ENCODE measurements at places on chromosomes 11 and 22.

- DNase-seq = no peak
Observed at GRCh38 chr11:6400431-6401345, 10.4 kb downstream of the SMPD1 start.

DNA sequence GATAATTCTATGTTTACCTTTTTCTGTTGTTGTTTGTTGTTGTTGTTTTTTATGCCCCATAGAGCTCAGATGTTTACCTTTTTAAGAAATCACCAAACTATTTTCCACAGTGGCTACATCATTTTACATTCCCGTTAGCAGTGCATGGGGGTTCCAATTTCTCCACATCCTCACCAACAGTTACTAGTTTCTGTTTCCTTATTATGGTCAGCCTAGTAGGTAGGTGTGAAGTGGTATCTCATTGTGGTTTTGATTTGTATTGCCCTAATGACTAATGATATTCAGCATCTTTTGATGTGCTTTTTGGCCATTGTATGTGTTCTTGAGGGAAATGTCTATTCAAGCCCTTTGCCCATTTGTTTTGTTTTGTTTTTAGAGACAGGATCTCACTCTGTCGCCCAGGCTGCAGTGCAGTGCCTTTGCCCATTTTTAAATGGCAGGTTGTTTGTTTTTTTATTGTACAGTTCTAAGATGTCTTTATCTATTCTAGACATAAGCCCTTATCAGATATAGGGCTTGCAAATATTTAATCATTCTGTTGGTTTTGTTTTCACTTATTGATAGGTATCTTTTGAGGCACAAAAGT, 27.5 kb downstream of the CHEK2 start:
- DNase-seq = no peak

GRCh38 chr11:11463405-11463804, 110.4 kb upstream of the CSNK2A3 start:
- DNase-seq = no peak

DNA sequence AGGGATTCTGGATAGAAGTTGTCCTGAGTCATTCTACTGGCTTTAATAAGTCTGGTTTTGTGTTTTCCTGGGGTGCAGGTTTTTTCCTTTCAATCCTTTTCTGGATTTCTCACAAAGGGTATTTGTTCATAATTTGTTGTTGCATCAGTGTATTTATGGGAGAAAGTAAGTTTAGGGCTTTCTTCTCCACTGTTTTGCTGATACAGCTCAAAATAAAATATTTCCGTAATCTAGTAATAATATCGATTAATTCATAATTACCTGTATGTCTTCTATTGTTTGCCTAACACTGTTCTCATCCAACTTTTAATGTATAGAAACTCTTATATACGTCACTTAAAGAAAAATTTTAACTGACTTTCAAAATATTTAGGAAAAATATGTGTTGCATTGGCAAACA, 728.2 kb downstream of the LUZP2 start:
- no peak for DNase-seq

- no peak for DNase-seq
Observed at GRCh38 chr11:121095561-121095960, 5.5 kb upstream of the TECTA start.

DNA sequence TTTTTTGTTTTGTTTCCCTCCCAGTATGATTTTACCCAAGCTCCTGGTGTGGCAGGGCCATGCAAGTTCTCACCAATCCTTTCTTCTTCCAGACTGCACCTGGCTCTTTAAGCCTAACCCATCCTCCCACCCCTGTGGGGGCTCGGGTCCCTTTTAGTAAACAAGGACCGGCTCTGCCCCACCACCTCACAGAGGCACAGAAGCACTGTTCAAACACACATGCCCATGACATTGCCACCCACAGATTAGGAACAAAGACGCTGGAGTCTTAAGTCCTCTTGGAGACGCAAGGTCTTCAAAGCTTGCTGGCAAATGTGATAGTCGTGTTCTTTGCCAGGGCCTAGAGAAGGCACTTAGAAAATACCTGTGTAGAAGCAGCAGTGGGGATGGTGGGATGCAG, 18.9 kb downstream of the UQCR10 start:
- no peak for DNase-seq

- no peak for DNase-seq
Observed at GRCh38 chr11:61577383-61578118, 3.3 kb downstream of the SYT7 start.

- DNase-seq = peak; percentile 30
Observed at GRCh38 chr11:65423516-65424204, 1.1 kb downstream of the NEAT1 start.

DNA sequence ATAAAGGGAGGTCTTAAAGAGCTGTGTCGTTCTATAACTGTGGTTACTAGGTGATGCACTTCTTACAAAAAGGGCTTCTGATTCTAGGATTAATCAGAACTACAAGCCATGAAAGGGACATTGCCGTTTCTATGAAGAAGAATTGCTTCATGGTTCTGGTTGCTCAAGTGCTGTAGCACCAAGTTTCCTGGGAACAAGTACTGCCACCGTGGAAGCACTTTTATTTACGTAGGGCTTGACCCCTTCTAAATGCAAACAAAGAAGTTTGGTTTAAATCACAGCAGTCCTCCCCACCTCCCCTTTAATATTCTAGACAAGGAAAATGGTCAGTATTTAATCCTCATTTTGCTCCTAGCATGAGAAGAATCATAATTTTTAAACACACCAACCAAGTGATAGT, 9.8 kb downstream of the YAP1 start:
- DNase-seq = no peak

GRCh38 chr11:60206616-60207015, 23.7 kb upstream of the MS4A6A start:
- DNase-seq = no peak

DNA sequence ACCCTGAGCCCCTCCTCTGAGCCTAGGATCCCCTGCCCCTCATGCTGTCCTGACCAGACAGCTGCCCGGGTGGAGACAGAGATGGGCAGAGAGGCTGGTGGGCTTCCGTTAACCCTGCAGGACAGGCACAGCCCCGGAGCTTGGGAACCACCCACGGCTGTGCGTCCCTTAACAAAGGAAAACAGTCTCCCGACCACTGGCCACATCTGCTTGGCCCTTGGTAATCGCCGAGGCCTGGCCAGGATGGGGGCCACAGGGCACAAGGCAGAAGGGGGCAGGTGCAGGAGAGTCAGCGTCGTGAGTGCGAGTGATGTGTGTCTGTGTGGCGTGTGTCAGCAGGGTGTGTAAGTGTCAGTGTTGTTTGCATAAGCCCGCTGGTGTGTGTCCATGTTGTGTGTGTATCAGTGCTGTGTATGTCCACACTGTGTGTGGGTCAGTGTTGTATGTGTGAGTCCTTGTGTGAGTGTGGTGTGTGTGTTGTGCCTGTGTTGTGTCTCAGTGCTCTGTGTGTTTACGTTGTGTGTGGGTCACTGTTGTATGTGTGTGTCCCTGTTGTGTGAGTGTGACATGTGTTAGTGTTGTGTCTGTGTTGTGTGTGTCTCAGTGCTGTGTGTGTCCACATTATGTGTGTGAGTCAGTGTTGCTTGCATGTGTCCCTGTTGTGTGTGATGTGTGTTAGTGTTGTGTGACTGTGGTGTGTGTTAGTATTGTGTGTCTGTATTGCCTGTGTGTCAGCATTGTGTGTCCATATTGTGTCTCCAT, 369.5 kb downstream of the BRD1 start:
- no peak for DNase-seq

- no peak for DNase-seq
Observed at GRCh38 chr11:40219401-40219800, 1240.1 kb downstream of the LRRC4C start.

DNA sequence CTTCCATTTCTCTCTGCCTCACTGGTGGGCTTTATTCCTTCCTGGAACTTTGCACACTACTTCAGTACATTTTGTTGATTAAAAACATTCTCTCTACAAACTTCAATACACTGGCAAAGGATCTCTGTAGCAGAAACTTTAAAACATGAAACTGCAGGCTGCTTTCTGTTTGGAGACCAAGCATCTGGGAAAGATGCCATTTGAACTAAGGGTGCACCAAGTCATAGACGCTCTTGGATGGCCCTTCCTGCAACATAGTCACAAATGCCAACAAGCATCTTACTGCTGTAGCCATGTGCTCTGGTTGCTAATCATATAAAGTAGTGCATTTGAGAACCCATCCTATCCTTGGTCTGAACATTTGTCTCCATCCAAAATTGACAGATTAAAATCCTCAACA, 56.4 kb downstream of the SNX19 start:
- DNase-seq = no peak

DNA sequence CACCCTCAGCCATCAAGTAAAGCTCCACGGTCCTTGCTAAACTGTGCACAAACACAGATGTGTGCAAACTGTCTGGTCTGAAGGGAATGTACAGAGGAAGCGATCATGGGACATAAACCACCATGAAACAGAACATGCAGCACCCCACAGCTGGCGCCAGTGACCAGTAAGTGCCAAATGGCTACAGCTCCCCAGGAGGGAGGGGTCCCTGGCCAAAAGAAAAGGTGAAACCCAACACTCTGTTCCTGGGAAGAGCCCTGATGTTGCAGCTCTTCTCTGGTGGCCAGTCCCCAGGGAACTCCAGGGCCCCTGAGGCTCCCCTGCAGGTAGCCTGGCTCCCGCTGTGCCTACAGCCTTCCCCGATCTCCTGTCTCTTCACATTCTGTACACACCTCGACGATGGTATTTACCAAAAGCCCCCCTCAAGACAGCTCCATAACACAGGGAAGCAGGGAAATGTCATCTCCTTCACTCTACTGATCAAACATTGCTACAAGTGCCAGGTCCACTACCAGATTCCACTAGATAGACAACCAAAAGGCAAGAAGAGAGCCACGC, 2.9 kb downstream of the DGCR6L start:
- no peak for DNase-seq

- no peak for DNase-seq
Observed at GRCh38 chr11:106917973-106918372, 100.3 kb downstream of the GUCY1A2 start.

GRCh38 chr11:19237381-19237780, 3.4 kb downstream of the E2F8 start:
- DNase-seq = no peak

- no peak for DNase-seq
Observed at GRCh38 chr11:37496201-37496600, 898.2 kb upstream of the RAG2 start.

GRCh38 chr11:87894961-87895360, 280.3 kb downstream of the RAB38 start:
- no peak for DNase-seq

DNA sequence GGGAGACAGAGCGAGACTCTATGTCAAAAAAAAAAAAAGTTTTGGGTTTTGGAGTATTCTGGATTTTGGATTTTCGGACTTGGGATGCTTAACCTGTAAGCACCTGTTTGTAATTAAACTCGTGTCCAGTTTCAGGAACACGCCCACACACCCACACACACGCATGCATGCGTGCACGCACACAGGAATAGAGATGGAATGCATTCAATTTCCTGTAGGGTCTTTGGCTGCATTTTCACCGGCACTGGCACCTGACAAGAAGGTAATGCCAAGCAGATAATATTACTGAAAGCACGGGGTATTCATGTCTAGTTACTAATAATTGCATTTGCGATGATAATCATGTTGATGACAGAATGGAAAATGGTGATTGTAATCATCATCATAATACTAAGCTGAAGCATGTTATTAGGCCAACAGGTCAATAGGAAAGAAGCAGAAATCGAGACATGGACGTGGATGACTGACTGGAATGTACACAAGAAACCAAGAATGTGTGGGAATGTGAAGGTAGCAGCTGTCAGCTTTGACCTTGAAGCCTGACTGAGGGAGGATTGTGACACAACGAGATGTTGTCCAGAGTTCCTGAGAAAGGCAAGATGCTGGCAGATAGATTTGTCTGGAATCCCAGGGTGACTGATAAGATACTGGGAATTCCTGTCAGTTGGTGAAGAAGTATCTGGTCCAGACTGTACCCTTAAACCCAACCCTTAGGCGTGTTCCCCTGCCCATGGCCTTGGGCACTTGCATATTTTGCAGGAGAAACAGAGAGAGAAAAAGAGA, 108.6 kb downstream of the SYN3 start:
- DNase-seq = no peak

GRCh38 chr11:56932572-56933220, 56.0 kb upstream of the OR5AK2 start:
- no peak for DNase-seq

DNA sequence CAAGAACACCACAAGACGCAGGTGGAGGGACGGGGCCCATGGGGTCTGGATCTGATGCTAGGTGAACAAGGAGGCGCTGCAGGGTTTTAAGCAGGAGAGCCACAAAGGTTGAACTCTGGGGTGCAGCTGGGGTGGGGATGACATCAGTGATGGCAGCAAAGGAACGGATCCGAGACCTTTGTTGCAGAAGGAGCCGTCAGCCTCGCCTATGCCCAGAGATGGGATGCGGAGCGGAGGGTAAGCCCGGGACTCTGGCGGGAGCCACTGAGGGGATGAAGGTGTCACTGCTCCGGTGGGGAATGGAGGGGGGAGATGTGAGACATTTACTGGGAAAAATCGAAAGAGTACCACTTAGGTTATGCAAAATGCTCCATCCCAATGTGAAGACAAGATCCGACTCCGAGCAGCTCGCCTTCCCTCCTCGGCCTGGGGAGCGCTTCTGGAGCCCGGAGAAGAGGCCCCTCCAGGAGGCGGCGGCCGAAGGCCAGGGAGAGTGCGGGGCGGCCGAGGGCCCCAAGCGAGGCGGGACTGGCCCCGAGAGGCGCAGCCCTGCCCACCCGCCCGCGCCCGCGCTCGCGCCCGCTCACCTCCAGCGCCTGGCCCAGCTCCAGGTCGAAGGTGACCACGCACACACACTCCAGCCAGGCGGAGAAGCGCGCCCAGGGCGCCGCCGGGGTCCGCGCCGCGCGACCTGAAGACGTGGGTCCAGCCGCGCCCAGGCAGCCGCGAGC, 422 bp downstream of the DENND6B start:
- DNase-seq = no peak

DNA sequence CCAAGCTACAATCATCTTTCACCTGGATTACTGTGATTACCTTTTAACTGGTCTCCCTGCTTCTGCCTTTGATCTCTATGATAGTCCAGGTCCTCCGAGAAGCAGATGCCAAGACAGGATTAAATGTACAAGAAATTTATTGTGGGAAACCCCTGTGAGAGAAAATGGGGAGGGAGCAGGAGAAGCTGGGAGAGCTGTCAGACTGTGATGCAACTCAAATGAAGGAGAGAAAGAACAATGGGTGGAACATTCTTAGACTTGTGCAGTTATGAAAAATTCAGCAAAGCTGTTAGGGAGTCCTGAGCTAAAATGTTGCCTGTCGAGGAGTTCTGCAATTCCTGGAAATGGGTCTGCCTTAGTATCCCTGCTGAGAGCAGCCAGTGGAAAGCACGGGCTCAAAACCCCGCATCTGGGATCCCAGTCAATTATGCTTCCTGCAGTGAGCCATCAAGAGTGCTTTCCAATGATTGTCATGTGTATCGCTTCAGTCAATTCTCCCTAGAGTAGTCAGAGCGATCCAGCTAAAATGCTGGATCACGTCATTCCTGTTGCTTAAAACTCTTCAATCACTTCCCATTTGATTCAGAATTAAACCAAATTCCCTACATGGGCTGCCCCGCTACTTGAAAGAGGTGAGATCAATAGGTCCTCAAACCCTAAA, 16.5 kb upstream of the CSTF3 start:
- DNase-seq = no peak

- DNase-seq = no peak
Observed at GRCh38 chr11:21412652-21413383, 743.4 kb downstream of the NELL1 start.

- no peak for DNase-seq
Observed at GRCh38 chr11:15555161-15555560, 440.4 kb downstream of the INSC start.
